CD4-positive, alpha-beta T cell (primary cell): ENCODE measurements at places on chromosomes 2 and 18.

DNA sequence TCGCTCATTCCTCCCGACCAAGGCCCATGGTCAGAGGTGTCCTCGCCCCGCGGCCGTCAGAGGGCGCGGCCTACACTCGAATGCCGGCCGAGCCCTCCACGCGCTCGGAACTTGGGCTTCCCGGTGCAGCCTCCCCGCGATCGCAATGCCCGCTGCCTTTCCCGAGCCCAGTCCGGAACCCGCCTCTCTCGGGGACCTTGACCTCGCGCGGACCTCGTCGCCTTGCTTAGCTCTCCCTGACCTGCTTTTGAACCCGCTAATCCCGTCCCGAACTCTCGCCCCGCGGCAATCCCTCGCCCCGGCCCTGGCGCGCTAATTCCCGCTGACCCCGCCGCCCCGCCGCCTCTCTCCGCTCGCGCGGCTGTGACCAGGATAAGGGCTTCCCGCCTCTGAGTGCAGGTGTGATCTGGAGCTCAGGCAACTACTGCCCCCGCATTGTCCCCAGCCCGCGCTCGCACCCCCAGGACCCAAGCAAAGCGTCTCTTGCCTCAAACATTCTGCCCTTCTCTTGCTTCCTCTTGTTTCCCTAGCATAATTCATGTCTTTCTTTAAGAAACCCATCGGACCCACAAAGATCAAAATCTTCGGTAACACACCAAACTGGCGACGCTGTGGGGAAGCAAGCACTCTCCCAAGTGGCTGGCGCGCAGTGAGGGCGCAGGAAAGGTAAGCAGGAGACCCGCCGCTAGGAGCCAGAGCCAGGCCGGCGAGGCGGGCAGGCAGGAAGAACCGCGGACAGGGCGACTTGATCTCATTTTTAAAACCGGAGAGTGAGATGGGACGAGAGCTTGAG, 46.6 kb upstream of the ATP6V1B1 start:
- DNase-seq: no peak

DNA sequence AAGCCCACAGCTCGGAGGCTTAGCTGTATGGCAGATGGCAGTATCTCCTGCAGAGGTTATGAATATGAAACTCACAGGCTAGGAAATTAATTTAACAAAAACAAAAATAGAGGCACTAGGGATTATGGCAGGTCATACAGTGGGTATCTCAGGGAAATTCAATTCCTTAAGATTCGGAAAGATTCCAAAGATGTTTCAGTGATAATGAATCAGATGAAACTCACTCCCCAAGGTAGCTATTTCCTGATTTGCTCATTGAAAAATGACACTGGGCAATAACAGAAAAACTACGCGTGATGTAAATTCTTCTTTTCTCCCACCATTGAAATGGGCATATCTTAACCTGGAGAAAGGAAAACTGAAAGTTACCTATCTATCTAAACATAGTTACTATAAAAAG, 414.1 kb downstream of the STK39 start:
- no peak for DNase-seq

DNA sequence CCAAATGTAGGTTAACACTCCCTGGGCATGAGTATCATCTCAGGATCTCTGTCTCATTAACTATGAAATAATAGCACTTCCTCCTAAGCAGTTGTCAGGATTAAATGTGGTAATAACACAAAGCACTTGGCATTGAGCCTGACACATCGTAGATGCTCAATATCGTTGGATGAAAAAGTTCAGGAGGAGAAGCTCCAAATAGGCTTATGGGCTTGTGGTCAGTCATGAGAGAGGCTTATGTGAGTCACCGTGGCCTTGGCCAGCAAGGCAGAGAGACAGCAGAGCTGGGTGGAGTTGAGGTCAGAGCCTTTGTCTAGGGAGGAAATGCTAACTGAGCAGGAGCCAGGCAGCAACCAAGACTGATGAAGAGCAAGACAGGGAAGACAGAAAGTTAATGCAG, 68.3 kb upstream of the PPM1B start:
- DNase-seq: no peak

DNA sequence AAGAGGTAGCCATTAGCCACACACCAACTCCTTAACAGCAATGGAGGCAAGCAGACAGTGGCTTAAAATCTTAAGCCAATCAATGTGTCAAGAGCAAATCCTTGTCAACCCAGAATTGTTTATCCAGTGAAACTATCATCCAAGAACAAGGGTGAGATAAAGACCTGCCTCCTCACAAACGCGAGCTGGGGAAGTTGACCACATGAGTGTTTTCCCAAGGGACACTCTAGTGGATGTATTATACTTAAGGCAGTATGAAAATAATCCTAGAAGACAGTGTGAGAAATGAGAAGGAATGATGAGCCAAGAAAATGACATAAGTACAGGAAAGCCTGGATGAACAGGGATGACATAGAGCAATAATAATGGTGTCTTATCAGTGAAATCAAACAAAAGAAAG, 209.6 kb downstream of the TWIST2 start:
- DNase-seq: no peak
